ENCODE measurements at places on chromosomes 5 and 9.
A peak's percentile ranks its signal among the peaks of the same experiment; 100 is the strongest.

GRCh38 chr5:131628990-131629389 is 6.0 kb downstream of the RAPGEF6 start:
- no peak for DNase-seq

DNA sequence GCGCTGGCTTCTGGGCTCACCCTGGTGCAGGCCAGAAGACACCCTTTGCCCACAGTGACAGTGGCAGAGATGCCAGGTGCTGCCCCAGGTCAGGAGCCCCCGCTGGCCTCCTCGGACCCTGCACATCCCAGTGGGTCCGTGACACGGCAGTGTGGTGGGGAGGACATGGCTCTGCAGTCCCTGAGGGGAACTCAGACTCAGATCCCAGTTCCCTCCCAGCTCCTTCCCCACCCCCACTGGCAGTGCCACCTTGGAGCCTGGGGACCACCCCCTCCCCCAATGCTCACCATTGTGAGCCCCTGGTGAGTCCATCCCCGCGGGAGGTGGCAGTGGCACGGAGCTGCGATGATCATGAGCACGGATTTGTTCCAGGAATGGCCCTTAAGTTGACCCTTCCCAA is 562 bp upstream of the CCDC187 start:
- no peak for DNase-seq

DNA sequence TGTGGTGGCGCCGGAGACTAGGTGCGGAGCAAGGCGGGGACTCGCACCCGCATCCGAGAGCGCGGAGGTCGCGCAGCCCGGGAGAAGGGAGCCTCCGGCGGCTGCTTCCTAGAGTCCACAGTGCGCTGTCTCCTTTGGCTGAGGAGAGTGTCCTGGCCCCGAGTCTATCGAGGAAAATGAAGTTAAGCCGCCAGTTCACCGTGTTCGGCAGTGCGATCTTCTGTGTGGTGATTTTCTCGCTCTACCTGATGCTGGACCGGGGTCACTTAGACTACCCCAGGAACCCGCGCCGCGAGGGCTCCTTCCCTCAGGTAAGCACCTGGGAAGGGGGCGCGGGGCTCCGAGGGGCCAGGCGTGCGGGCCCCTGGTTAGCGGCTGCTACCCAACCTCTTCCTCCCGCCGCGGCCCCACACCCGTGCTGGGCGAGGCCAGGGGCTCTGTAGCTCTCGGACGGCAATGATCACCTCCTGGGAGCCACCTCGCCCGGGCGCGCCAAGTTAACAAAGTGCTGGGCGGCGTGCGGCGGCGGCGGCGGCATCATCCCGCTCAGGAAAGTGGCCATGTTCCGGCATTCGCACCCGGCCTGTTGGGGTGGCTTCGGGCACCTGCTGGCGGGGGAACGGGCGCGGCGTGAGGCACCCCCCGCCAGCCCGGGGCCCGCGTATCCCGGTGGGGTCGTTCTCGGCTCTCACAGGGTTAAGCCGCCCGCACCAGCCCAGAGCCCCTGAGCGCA is 681 bp downstream of the MAN2A1 start:
- DNase-seq, result no peak

GRCh38 chr9:82989929-82990328 is 73.0 kb downstream of the RASEF start:
- no peak for DNase-seq

- no peak for DNase-seq
These were observed 2.1 kb upstream of the PCDHGA1 start for GRCh38 chr5:141328231-141328630.

DNA sequence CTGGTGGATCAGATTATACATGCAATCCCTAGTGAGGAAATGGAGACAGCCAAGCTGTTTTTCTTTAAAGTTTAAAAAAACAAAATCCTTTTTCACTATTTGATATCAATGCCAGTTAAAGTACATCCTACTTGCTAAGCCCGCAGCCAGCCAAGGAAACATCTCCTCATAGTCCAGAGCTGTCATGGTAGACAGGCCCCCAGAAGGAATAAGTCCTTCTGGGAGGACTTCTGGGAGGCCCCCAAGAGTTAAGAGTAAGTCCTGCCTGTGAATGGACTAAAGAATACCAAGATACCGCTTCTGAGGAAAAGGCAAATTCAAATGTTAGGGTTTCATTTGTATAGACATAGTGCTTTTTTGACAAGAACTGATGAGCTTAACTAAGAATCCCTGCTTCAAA is 38.3 kb downstream of the MOCS2 start:
- DNase-seq, result no peak

GRCh38 chr5:72438141-72438540 is 69.1 kb downstream of the ZNF366 start:
- no peak for DNase-seq

- no peak for DNase-seq
These were observed 10.4 kb upstream of the DEPDC1B start for GRCh38 chr5:60710362-60710761.

DNA sequence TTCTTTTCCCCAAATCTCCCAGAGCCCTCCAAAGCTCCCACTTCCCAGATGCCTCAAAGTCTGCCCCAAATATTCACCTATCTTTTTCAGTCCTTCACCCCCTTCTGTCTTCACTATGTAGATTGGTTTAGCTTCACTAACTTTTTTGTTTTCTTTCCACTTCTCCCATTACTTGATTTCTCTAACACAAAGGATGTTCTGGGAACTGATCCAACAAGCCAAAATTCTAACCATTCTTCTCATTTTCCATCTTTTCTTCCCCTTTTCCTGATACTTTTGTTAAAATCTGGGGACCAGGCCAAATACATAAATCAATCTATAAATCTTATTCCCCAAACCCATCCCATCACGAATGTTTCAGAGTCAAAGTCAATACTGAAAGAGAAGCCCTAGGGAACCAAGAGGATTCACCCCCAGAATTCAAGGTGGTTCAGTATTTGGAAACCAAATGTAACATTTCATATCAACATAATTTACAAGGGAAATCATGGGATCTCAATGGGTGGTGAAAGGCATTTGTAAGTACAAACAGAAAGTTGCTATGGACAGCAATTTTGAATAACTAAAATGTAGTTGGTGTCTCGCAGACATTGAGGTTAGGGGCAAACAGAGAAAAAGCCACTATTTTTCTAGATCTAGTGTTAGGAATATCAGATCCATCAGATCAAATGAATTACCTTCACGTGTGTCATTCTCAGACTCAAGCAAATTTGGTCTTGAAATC is 35.3 kb downstream of the APTX start:
- no peak for DNase-seq

DNA sequence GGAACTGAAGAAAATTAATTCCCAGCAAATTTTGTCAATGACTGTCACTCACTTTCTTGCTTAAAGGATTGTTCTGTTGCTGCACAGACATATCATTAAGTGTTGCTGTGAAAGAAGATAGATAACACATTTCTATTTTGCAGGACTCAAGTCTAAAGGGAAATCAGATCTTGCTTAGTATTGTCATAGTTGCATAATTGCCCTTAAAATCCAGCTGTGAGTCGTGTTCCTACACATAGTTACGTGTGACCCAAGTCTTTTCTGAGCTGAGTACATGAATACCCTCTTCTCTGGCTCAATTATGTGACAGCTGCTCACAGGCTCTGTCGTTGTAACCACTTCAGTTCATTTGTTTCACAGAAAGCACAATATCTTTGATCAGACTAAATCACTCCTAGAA is 390.8 kb downstream of the DTWD2 start:
- DNase-seq, result no peak

- no peak for DNase-seq
These were observed 32.1 kb upstream of the GLRA1 start for GRCh38 chr5:151956725-151957124.

- DNase-seq, result no peak
These were observed 5.3 kb downstream of the MACROH2A1 start for GRCh38 chr5:135393691-135394090.

DNA sequence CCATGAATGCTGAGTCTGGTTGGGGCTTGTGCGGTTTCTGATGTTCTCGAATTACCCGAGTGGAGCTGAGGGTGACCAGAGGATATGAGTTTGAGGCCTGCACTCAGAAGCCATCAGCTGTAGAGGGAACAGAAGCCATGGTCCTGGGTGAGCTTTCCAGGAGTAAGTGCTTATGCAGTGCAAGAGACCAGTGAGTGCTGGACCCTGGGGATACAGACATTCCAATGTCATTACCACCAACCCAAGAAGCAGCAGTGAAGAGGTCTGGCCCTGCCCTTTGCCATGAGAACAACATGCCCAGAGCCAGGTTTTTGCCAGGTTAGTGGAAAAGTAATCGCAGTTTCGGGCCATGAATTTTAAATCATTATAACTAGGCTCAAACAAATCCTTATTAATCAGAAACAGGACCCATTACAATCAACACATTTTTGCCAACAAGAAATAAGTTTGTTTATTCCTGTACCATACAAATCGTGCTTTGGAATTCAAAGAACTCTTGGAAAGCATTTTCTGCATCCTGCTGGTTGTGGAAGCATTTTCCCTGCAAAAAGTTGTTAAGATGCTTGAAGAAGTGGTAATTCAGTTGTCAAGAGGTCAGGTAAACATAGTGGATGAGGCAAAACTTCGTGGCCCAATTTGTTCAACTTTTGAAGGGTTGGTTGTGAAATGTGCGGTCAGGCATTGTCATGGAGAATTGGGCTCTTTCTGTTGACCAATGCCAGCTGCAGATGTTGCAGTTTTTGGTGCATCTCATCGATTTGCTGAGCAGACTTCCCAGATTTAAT is 154.6 kb downstream of the SYK start:
- DNase-seq, result no peak

GRCh38 chr5:139681466-139681865 is 33.3 kb downstream of the CXXC5 start:
- DNase-seq, result no peak

DNA sequence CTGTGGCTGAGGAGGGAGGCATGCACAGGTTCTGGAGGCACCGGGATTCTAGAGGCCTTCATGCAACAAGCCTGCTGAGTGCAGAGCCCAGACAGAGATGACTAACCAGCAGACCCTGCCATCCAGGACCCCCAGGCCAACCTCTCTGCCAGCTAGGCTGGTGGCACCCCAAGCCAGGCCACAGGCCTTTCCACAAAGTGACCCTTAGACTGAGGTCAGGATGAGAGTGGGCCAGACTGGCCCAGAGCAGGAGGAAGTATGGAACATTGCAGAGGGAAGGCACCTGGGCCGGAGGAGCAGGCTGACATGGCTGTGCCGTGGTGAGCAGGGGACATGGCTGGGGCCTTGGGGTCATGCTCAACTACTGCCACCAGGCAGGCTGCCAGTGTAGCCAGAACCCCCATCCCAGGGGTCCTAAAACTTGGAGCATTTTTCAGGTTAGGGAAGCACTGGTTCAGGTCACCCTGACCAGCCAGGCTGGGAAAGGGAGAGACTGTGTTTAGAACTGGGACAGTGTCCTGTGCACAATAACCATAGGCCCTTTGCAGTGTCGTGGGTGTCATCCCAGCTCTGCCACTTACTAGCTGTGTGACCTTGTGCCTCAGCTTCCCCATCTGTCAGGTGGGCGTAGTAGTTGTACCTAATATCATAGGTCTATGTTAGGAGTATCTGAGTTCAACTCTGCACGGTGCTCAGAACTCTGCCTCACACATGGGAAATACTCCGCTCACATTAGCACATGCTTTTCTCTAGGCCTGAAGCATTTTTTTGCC is 17.3 kb downstream of the TCF7 start:
- DNase-seq, result no peak

DNA sequence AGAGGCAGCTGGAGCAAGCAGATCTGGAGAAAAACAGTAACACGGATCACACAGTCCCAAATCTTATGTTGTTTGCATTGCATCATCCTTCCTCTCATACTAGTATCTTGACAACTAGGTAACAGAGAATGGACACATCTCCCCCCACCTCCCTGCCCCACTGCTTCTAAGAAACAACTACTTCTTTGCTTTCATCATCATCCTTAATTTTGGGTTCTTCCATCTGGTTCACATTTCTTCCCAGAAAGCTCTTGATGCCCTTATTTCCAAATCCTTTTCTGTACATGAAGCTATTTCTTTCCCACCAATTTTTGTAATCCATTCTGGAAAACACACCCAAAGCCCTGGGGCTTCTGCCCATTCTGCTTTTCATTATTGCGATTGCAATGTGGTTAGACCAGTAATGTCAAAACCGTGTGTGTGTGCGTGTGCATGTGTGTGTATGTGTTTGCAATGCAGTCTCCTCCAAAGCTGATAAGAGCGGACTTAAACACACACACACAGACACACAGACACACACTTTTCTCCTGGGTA is 254.7 kb upstream of the SLC30A5 start:
- DNase-seq, result no peak

- no peak for DNase-seq
These were observed 202.7 kb upstream of the PIK3R1 start for GRCh38 chr5:68012831-68013230.

DNA sequence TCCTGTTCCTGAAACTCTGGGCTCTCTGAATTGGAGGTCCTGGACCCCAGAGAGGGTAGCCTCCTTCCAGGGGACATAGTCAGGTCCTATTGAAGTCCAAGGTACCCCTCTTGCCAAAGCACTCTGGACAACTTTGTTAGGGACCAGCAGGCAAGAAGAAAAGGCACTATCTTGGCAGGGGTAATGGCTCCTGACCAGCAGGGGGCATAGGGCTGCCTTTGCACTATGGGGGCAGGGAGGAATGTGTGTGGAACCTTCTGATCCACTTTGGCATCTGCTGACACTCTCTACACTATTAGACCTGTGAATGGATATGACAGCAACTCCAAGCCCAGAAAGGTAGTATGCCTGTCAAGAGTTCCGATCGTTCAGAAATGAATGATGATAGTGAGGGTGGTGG is 179.0 kb upstream of the CD180 start:
- no peak for DNase-seq

GRCh38 chr9:99430301-99430700 is 208.2 kb downstream of the SEC61B start:
- DNase-seq, result peak; percentile 95

DNA sequence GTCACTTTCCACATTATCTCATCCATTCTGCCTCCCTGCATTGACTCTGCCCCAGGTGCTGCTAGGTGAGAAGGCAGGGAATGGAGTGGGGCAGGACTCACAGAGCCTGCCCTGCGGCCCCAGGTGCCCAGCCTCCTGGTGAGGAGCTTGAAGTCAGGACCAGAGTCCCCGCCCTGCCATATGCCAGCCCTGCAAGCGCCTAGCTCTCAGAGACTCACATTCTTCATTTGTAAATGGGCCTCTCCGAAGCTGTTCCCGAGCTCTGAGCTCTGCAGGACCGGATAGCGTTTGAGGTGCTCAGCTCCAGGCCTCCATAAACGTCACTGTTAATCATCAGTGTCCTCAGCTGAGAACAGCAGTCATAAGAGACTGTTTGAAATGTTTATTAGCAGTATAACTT is 75.1 kb upstream of the STXBP1 start:
- no peak for DNase-seq

DNA sequence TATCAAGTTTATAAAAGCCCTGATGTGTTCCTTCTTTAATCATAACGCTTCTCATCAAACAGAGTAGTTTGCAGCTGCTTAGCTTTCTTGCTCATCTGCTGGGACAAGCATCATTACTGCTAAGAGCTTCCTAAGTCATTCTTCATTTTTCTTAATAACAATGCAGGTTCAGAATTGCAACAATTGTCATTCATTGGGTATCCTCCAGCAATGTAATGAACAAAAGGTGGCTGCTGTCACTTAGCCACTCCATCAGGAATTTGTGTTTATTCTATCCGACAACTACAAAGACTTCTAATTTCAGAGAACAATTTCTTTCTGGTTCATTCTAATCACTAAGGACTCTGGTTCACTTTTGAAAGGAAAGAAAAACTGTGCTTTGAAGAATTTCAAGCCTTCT is 836.7 kb upstream of the CDH10 start:
- DNase-seq, result no peak

GRCh38 chr5:54215233-54215736 is 95.1 kb downstream of the ARL15 start:
- DNase-seq, result no peak

GRCh38 chr9:128636024-128636390 is 20.6 kb downstream of the DYNC2I2 start:
- no peak for DNase-seq

- DNase-seq, result no peak
These were observed 107.6 kb downstream of the SYK start for GRCh38 chr9:90909225-90909624.
